HEK293T (cell line): ENCODE measurements at places on chromosomes 7 and 10.
A peak's percentile ranks its signal among the peaks of the same experiment; 100 is the strongest.

DNA sequence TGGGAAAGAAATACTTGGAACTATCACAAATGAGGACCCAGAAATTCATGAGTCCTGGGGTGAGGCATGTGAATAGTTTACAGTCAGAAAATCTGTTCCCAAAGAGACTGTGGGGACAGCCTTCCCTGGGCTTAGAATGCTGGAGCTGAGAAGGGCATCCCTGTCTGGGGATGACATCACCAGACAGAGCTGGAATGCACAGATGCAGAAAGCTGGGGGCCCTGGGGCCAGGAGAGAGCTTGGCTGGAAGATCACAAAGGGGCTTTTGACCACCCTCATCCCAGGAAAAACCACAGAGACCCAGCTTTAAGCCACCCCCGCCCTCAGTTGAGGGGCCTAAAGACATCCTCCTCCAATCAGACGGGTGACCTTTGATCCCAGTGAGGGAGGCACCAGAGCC is 264.5 kb downstream of the PLXNA4 start:
- no peak for DNase-seq

DNA sequence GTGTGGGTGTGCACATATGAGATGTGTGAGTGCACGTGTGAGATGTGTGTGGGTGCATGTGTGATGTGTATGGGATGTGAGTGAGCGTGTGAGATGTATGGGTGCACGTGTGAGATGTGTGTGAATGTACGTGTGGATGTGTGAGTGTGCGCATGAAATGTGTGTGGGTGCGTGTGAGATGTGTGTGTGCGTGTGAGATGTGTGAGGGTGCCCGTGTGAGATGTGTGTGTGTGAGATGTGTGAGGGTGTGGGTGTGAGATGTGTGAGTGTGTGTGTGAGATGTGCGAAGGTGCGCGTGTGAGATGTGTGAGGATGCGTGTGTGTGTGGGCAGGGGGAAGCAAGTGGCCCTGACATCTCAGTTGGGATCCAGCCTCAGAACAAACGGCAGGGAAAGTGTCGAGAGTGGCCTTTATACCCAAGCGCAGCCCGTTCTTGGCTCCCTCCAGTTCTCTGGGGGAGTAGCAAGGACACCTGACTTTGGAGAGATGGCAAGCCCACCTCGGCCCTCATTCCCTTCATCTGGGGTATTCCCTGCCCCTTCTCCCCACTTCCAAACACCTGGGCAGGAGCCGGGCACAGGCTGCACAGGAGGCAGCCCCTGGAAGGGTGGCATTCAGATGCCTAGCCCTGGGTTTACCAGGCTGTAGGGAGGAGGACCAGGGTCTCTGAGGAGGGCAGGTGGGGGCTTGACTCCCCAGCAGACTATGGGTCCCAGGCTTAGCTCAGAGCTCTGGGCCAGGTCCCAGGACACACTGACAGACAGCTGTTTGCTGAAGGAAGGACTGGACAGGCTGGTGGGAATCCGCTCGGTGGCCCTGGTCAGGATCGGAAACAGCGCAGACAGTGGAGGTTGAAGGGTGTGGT is 31.6 kb downstream of the PPIF start:
- no peak for DNase-seq

DNA sequence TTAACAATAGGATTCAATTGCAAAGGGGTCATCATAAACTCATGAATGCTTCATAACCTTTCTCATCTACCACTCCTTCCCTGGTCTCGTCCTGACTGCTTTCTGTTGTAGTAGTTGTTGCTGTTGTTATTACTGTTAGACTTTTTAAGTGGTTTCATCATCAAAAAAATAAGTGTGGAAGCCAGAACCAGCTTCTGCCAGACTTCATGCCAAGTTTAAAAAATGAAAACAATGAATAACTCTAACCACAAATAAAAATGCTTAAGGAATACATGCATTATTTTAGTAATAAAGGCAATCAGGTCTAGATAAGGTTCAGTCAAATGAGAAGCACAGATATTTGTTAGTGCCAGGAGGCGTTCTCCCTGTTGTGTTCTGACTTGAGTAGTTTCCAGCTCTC is 85.4 kb downstream of the PCLO start:
- DNase-seq = no peak

- DNase-seq = no peak
These were observed 158.0 kb upstream of the TNS3 start for GRCh38 chr7:47739891-47740290.

GRCh38 chr10:30915146-30915545 is 116.5 kb downstream of the ZNF438 start:
- DNase-seq = no peak

DNA sequence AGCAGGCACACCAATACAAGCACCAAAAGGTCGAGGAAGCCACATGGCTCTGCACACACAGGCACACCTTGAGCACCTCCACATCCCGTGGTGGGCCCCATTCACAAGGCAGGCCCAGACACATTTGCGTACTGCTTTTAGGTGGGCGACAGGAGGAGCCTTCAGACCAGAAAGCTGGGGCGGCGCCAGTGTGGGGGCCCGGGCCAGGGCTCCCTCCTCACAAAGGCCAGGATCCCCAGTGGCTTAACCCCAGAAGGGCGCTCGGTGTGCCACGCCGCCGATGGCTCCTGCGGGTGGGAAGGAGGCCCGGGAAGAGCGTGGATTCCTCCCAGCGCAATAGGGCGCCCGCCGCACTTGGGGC is 2.8 kb upstream of the SMARCD3 start:
- DNase-seq = no peak

- DNase-seq = no peak
These were observed 283.5 kb downstream of the THSD7A start for GRCh38 chr7:11548532-11548931.

DNA sequence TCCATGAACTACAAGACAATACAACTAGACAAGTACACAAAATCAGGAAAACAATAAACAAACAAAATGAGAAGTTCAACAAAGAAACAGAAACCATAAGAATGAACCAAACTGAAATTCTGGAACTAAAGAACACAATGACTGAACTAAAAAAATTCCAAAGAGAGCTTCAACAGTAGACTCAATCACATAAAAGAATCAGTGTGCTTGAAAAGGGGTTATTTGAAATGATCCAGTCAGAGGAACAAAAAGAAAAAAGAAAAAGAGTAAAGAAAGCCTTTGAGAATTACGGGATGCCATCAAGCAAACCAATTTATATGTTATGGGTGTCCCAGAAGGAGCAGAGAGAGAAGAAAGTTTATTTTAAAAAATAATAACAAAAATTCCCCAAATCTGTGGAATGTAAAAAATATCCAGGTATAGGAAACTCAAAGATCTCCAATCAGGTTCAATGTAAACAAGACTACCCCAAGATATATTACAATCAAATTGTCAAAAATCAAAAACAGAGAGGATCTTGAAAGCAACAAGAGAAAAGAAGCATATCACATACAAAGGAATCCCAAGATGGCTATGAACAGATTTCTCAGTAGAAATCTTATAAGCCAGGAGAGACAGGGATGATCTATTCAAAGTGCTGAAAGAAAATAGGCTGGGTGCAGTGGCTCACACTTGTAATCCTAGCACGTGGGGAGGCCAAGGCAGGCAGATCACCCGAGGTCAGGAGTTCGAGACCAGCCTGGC is 18.7 kb downstream of the COG5 start:
- no peak for DNase-seq

DNA sequence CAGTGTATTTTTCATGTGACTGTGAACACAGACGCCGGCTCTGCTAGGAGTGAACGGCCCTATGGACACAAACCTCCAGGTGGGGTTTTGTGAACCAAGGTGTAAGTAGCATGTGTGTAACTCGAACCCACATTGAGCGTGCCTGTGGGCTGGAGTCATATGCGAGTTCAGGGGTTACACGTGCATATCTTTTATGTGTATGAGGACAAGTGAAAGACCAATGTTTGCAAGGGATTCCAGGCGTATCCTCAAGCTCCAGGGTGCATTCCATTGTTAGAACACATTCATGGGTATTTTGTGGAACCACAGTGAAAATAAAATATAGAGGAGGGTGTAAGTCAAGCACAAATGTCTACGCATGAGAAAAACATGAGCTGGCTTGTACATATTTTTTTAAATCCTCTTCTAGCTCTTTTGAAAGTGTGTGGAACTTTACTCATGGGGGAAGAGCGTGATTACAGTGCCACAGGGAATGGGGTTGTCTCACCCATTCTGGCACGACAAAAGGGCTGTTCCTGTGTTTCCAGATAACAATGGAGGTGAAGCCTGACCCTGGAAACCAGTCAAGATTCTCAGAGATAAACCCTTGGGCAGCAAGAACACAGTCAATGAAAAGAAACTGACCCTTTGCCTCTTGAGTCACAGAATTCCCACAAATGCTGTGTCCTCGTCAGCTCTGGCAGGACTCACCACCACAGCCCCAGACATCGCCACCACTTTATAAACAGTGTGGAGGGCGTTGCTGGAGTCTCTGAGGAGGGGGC is 37.0 kb upstream of the GOT1 start:
- DNase-seq = no peak

DNA sequence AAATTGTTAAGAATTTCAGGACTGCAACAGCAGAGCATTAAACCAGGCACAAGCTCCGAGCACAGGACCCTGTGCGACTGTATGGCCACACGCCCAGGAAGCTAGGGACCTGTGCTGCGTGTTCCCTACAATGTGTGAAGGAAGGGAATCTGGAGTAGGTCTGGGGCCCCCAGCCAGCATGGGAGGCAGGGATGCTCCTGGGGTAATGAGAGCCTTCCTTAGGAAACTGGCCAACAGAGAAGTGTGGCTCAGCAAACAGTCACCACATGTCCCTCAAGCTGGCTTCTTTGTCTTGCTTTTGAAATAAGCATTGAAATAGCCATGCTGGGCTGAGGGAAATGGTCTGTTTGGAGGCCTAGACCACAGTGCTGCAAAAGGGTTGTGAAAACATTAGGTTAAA is 8.2 kb downstream of the BLNK start:
- DNase-seq = no peak

GRCh38 chr7:49635800-49636199 is 137.6 kb upstream of the VWC2 start:
- DNase-seq = no peak

GRCh38 chr10:79066411-79067240 is 2.1 kb upstream of the ZMIZ1 start:
- peak; percentile 30 for DNase-seq

GRCh38 chr10:21519941-21520436 is 5.5 kb downstream of the SKIDA1 start:
- DNase-seq = no peak
